ENCODE measurements at places on chromosomes 12 and 14.
A peak's percentile ranks its signal among the peaks of the same experiment; 100 is the strongest.

DNA sequence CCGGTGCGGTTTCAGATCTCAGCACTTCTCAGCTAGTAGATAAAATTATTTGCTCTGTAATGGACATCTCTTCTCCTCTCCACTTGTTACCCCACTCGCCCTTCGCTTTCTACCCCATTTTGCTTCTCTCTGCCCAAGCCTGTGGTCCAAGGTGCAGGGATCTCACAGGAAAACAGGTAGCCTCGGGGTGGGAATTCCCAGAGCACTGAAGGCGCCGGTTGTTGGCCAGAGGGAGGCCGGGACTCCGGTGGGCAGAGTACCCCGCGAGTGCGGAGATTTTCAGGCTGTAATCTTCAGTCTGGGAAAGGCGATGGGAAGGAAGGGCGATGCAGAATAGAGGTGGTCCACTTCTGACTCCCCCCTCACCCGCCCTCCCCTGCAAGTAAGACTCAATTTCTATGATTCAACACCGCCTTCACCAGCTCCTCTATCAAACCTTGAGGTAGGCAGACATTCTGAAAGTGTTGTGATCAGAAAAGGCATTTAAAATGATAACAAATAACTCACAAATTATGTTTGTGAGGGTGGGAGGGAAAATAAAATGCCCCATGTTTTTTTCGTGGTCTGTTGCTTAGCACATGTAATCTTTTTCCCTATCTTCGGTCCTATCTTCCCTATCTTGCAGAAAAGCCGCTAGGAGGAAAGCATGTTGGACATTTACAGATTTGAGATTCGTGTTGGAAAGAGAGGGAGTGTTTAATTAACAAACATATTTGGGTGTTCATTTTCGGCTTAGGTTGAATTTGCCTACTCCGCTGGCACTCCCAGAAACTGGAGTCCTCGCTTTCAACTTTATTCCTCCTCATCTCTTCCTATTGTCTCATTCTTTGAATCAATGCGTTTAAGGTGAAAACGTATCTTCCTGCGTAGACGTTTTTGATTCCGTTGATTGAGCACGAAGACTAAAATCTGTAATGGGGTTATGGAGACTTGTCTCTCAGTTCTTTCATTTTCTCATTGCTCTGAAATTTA lies 8.5 kb downstream of the FOXG1 start:
- DNase-seq: no peak

GRCh38 chr12:55723516-55724225 lies 3.5 kb downstream of the RDH5 start:
- DNase-seq: no peak

- no peak for DNase-seq
These were observed 31.5 kb downstream of the NUMB start for GRCh38 chr14:73426877-73427276.

GRCh38 chr12:111100003-111100402 lies 179.6 kb upstream of the MYL2 start:
- DNase-seq: no peak

DNA sequence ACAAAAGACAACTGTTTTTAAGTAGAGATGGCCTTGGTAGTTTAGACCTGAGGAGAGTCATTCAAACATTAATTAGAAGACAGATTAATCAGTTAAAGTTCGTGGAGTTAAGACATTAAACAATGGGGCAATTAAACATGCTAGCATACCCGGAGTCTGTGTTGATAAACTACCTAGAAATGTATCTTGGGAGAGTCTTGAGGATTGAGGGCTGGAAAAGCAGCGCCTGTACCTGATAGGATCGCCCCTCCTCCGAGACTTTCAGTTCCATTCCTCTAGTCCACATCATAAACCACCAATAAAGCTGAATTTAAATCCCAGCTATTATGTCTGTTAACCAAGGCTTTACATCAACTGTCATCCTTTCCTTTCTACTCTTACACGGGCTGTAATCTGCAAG lies 1.0 kb upstream of the KRAS start:
- no peak for DNase-seq

DNA sequence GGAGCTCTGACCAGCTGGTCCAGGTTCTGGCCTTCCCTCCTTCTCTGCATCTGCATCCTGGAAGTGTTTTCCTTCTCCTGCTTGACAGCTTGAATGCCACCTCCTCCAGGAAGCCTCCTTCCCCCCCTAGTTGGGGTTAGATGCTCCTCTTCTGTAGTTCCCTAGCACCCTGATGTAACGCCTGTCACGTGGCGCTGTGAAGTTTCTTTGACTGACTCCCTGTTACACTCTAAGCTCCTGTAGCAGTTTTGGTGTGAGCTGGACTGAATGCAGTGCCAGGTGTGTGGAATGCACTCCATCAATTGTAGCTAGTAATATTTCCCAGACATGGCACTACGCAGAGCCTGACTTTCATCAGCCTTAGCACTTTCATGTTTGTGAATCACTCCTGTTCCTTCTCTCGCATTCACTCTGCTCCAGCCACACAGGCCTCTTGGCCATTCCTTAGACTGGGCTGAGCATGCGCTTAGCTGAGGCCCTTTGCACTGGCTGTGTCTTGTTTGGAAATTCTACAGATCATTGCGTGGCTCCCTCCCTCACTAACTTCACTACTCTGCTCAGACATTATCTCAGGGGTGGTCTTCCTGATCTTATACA lies 2.1 kb upstream of the FAIM2 start:
- no peak for DNase-seq

- DNase-seq: no peak
These were observed 38.9 kb downstream of the STXBP6 start for GRCh38 chr14:25011095-25011494.

DNA sequence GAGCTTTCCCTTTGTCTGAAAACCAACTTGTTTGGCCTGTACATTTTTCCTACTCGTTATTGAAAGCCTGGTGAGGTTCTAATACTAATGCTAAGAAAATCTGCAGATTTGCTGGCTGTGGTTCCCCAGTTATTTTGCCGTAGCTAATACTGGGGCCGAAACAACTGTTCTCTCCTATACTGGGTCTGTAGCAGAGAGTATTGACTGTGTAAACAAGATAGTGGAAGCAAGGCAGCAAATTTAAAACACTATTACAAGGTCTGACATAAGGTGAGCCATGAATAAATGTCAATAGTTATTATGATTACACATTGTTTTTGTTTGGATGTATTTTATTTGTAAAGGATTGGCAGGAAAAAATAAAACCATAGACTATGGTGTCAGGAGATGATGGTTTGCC lies 1244.0 kb downstream of the AACS start:
- DNase-seq: no peak

- DNase-seq: no peak
These were observed 27.5 kb downstream of the CCDC91 start for GRCh38 chr12:28217805-28218204.

DNA sequence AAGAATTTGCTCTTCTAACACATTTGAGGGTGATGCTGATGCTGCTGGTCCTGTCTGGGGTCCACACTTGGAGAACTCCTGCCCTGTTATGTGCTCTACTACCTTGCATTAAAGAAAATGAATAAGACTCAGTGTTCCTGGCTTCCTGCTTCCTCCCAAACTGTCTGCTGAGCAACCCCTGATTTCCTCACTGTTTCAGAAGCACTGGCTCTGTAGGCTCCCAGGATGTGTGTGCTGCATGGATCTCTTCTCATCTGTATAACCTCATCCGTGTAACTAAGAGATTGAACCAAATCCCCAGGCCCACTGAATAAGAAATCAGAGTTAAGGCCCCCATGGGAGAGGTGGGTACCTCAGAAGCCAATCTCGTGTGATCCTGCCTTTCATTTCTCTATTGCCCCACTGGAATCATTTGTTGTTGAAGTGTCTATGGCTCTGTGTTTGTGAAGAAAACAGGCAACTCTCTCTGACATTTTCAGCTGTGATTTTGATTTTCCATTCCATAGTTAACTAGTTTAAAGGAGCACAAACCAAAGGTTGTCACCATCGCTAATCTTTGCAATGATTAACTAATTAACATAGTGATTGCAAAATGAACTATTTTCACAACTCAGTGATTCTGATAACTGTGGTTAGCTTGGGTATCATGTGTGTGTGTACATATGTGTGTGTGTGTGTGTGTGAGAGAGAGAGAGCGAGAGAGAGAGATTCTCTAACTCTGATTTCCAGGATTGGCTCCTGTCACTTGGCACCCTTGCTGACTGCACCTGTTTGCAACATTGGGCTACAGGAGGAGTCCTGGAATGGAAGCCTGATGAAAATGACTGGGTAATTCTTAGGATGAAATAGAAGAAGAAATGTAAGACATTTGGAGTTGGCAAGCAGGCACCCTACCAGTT lies 196.2 kb downstream of the SLC38A4 start:
- no peak for DNase-seq

DNA sequence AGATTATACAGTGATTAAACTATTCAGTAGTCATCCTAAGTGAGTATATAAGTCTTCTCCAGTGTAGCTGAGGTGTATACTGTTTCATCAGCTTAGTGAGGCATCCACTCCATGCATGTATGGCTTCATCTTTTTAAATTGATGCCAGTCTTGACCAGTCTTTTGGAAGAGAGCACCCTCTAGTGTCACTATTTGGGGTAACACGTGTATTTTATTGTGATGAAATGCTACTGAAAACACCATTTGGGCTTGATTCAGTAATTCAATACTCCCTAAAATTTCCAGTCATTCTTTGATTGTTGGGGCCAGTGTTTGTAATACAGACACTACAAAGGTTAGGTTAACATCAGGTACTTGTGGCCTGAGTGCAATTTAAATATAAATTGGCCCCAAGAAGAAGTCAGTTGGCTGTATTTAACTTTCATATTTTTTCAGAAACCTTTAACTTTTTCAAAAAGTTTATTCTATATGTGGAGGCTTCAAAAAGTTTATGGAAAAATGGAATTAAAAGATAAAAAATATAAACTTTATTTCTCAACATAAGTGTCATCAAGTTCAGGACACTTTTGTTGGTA lies 35.3 kb downstream of the MIPOL1 start:
- peak; percentile 63 for DNase-seq

DNA sequence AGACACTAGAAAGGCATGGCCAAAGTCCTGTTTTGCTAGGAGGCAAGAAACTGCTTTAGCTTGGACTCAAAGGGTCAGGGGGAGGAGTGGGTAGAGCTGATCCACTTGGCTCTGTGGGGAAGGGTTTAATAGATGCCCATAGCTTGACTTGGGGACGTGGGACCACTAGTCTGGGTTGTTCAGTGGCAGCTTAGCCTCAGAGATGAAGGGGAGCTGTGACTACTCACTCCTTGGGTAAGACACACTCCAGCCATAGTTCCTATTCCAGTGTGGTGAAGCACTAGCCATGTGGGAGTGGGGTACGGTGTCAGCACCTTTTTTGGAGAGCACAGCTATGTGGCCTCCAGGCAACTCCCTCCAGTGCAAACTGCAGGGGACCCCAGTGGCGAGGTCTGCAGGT lies 257.3 kb downstream of the TMEM121 start:
- DNase-seq: no peak

- no peak for DNase-seq
These were observed 20.6 kb downstream of the CCDC92 start for GRCh38 chr12:123952037-123952436.
